Caudate nucleus (tissue), 63 donors: ENCODE measurements at places on chromosomes 16 and 17.

DNA sequence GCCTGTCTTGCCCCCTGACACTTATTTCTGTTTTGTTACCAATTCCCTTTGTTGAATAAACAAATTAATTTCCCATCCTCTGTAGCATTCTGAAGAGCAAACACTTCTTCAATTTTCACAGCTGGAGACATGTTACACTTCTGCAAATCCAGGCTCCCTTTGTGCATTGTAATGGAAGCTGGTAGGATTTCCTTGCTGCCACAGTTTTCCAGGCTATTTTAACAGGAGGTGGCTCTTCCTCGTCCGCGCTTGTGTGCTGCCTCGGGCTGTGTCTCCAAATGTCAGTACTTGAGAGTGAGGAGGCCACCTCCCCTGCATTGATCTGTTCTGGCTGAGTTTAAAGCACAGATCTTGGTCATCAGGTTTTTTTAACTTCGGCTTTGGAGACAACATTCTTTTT, 40.0 kb downstream of the SOST start:
- no peak for DNase-seq

DNA sequence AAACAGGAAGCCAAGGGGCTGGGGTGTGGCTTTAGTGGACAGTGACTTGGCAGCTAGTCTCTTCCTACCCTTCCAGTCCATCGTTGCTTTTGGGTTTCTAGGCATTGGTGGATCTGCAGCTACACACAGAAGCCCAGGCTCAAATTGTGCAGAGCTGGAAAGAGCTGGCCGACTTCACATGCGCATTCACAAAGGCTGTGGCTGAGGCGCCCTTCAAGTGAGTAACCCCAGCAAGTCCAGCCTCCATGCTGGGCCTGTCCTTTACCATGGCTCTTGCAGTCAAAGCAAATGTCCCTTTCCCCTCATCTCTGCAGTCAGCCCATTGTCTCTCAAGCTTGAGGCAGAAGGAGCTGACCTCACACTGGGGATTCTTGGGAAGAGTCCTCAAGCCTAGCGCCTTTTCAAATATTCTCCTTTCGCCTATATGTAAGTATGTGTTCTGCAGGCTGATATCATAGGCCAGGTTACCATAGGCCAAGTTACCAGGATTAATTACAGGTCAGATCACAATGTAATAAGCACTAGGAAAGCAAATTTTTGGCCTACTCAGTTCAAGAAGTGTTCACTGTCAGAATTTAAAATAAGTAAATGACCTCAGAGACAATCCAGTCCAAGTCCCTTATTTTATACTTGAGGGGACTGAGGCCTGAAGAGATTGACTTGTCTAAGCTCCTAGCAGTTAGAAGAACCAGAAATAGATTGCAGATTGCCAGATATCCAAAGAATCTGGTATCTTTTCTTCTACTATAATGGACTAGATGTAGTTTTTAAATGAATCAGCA, 6.5 kb downstream of the EME1 start:
- no peak for DNase-seq

- DNase-seq: no peak
Observed at GRCh38 chr17:41942626-41943373, 12.4 kb downstream of the ODAD4 start.

DNA sequence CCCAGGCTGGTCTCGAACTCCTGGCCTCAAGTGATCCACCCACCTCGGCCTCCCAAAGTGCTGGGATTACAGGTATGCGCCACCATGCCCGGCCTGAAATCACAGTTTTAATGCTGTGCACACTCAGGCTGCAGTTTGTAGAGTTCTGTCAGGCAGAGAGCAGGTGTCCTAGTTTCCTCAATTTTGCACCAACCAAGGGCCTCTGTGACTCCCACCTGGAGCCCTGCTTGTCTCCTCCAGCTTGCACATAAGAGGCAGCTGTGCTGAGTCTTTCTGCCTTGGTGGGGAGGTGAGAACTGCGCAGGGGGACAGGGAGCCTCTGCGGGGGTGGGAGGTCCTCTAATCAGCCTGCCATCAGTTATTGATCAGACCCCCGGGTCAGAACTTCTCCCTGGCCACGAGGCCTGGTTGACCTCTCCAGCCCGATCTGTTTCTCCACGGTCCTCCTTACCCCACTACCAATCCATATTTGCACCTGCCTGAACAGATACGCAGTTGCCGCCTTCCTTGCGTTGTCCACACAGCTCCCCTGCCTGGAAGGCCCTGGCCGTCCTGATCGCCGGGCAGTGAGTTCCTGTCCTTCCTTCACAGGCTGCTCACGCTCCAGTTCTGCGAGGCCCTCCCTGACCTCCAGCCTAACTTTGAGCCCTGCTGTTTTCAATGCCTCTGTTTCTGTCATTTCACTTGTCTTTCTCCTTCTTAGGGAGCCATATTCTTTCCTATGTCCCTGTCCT, 48.1 kb upstream of the SIAH1 start:
- DNase-seq: no peak

DNA sequence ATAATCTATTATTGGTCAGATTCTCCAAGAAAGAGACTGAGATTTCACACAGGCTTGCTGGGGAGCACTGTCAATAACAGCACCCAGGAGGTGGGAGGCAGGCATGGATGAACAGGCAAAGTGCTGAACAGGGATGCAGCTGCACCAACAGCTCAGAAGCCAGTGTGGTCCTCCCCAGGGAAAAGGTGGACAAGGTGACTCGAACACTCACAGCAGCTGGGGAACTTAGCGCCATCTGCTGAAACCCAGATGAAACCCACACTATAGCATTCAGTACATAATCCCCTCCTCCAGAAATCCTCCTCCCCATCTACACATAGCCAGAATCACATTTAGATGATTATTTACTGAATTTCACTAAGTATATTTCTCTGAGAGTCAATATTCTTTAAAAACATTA, 255.2 kb upstream of the WSB1 start:
- no peak for DNase-seq

DNA sequence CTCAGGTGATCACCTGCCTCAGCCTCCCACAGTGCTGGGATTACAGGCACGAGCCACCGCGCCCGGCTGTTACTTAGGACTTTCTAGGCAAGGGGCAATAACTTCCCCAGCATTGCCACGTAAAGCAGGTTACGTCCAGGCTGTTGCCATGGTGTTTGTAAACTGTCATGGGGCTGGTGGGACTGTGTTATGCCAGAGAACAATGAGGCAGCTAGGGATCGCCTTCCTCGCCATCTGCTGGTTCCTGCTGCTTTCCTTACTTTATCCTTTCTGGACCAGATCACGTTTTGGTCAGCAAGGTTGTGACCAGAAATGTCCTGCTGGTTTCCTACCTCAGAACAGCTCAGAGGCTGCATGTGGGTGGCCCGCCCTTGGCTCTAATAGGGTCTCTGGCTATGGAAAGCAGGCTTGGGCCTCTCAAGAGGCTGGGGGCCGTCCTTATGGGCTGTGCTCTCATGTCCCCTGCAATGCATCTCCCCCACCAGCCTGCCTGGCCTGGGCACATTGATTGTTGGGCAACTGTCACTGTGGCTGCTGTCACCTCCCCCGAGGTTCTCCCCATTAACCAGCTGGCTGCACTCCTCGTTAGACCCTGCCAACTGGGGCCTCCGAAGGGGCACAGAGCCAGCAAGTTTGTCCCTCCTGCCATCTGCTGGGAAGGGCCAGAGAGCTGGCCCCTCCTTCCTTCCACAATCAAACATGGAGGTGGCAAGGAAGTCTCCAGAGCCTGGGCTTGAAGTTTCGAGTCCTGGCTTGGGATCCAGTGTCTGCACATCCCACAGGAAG, 28.2 kb upstream of the ZC3H18 start:
- DNase-seq: no peak

DNA sequence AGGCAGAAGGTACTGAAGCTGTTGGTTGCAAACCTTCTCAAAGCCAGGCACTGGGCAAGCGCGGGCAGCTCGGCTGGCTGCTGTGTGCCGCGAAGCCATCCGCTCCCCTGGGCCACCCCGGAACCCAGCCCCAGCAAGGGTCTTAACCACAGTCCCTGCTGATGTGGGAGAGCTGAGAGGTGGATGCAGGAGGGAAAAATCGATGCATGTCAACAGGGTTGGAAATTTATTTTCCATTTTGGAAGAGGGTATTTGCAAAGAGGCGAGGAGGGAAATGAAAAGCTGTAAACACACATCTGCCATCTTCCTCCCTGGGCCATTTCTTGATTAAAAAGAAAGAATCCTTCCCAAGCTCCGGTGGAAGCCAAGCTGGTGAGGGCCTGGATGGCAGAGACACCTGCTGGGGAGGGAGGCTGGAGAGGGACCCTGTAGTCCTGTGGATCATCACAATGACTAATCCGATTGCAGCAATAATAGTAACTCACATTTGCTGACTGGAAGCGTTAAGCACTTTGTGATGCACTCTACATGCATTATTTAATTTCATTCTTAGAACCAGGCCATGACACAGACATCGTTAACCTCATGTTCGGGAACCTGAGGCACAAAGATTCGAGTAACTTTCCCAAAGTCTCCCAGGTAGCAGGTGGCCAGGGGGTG, 13.9 kb upstream of the TBX2 start:
- DNase-seq: no peak
